ENCODE measurements at places on chromosomes 6 and 20. TPM values are rescaled to one million over a fixed set of nuclear protein-coding genes. Genes with fewer than 3 reads are reported as not detected.

GRCh38 chr6:169763308-169763707 is 11.9 kb downstream of the ERMARD start:
- DNase-seq, result no peak

EPPIN gene
- total RNA-seq, result not detected

DNA sequence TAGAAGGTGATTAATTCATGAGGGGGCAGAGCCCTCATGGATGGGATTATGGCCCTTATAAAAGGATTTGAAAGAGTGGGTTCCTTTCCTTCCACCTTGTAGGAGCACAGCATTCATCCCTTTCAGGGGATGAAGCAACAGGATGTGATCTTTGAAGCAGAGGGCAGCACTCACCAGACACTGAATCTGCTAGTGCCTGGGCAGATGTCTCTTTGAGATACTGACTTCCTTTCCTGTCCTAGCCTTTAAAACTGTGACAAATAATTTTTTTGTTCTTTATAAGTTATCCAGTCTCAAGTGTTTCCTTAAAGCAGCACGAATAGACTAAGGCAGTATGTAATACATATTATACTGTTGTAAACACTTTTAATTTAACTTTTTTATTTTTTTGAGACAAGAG is 538.6 kb upstream of the RNF217 start:
- no peak for DNase-seq

- DNase-seq, result no peak
These were observed 62.6 kb upstream of the THEMIS start for GRCh38 chr6:127963495-127963894.

DNA sequence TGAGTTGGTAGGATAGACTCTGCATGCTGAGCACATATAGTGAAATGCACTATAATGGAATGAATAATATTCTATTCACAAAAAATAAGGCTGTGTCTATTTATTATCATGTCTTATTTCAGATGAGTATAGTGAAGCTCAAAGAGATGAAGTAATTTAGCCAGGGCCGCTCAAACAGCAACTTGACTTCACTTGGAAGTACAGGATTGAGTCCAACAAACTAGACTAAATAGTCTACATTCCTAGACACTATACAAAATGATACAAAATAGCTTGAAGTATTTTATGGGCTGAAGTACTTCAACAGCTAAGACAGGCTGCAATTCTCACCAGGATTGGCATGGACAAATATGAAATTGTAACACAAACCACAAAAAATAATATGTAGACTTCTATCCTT is 144.5 kb upstream of the DST start:
- no peak for DNase-seq

DNA sequence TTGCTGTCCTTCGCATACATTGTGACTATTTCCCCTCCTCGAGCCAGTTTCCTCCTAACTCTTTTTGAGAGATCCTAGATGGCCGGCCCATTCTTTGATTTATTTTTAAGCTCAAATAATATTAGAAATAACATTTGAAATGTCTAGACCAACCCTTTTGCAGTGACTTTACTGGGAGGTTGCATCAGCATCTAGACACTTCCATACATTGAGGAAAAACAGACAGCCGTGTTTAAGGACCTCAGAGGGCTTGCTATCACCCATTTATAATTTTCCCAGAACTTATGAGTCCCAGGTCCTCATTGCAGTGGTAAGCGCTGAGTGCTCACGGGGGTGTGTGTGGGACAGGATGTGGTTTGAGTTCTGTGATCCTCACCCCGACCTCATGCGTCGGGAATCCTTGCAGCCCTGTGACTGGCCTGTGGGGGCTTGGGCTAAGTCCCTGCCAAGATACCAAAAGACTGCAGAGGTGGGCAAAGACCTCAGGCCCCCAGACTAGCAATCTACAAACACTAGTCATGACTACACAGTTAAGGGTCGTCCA is at the start of gene GPX5:
GPX5 (plus strand) TSS at position 386 of the 544 bp plus-strand sequence; CDS start at position 519, 133 bp downstream.
- no peak for DNase-seq

FOXC1 gene
- total RNA-seq, result 15.3 TPM

DNA sequence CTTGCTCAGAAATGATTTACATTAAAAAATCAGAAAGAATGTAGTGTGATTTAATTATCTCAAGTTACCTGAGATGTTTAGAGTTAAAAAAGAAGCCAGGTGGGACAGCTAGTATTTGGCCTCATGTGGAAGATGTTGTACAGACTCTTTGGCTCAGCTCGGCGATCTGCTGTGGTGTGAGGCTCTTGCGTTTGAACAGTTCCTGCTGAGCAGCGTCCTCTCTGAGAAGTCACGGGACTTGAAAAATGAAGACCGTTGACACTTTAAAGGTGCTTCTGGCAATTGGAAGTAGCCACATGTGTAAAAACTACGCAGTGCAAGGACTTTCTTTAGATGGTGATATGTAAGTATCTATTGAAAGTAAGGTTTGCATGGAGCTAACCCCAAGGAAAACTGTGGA is 169.0 kb downstream of the BACH2 start:
- no peak for DNase-seq

GRCh38 chr20:43925801-43926200 is 11.1 kb downstream of the TOX2 start:
- DNase-seq, result no peak

GRCh38 chr6:146429831-146430230 is 113.8 kb upstream of the RAB32 start:
- no peak for DNase-seq

ANKEF1 gene
- total RNA-seq, result 1.3 TPM

HIVEP1 gene
- 30.8 TPM for total RNA-seq

FUCA2 gene
- 13.6 TPM for total RNA-seq

- DNase-seq, result no peak
These were observed 178.1 kb upstream of the PDE10A start for GRCh38 chr6:165841153-165841558.

DNA sequence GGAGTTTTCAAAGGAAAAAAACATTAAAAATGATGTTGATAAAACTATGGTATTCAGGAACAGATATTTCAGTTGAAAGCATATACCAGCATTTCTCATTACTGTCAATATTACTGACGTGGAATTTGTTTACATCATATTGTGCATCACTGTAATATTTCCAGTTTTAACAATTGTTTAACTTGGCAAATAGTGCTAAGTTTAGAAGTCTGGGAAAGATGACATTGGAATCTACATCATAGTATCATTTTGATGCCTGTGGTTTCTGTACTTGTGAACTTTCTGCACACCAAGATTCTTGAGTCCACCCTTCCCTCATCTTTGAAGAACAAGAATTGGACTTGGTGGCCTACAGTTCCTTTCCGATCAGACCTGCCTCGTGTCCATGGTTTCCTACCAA is 98.1 kb downstream of the RALGAPA2 start:
- no peak for DNase-seq

DNA sequence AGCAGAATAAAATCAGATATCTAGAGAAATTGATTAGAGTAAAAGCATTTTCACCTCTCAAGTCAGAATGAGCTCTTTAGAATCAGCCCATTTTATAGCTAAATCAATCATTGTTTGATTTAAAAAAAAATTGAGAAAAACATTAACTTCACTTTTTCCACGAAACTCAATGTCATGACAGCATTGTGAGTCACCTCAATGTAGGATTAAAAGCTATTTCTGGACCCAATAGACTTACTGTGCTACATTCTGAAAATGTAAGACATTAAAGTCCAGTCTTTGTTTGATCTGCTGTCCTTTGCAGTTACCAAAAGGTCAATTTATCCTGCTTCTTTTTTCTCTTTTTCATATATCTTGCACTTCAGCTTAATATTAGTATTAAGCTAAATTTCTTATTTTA is 519.4 kb upstream of the ZNF337 start:
- no peak for DNase-seq

DNA sequence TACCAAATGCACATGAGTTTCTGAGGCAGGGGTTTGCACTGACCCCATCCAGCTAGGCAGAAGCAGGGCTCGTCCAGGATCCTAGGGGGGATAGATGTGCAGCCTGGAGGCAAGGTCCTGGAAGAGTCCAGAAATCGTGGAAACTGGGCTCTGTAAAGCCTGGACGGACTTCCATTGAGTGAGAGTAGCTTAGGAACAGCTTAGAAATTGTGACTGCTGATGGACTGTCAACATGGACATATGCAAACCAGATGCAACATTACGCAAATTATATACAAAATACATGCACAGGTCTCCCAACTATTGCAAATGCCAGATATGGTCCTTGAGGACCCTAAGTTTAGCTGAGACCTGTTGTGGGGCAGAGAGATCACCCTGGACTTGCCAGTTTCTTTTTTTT is 4.8 kb upstream of the EMILIN3 start:
- DNase-seq, result no peak
